ENCODE measurements at places on chromosomes 11 and 22. TPM values are rescaled to one million over a fixed set of nuclear protein-coding genes. Genes with fewer than 3 reads are reported as not detected.

DNA sequence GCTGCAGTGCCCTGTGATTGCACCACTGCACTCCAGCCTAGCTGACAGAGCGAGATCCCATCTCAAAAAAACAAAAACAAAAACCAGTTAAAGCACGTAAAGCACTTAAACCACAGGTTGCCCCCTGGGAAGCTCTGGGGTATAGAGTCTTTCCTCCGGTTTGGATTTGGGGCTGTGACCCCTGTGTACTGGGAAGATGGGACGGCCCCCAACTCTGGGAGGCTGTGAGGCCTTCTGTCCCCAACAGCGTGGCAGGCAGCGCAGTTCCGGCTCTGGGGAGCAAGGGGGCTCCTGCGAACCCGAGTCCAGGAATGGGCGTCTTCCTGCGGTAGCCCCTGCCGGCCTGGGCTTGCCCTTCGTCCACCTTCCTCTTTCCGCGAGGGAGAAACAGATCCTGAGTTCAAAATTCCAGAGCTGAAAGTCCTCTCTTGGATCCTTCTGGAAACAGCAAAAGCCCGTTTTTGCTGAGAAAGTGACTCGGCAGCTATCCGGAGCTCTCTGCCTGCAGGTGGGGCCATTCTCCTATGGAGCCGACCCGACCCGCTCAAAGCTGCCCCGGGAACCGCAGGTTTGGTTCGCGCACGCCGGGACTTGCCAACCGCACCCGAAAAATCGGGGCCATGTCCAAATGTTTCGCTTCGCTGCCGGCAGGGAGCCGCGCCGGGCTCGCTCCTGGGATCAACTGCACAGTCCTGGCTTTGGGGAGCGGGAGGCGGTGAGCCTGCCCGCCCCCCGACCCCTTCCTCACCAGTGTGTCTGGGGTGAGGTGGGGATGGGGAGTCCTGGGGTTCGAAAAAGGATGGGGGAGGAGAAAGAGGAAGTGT is 36.3 kb upstream of the POLA2 start:
- peak; percentile 85 for ATAC-seq

- peak; percentile 69 for ATAC-seq
These were observed 32.2 kb downstream of the SLC6A5 start for GRCh38 chr11:20631519-20632168.

DNA sequence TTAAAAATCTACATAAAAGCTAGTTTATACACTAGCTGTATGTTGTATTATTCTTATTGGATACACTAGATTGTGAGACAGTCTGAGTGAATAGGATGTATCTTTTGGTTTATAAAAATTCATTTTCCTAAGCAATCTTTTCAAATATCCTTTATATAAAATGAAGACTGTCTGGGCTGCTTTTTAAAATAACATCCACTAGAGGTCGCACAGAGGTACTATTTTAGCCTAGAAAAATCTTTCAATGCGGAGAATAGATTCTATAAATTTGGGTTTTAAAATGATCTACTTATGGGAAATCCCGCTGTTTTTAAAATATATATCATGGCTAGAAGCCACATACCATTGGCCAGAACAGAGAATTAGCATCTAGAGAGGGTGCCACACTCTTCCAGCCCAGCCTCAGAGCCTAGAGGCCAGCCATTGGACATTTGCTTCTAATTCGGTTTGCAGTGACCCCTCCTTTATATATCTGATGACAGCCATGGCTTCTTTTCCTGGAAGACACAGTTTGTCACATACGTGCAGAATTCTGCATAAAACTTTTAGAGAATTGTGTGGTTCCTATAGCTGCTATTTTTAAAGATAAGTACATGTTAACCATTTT is 7.3 kb downstream of the C11orf97 start:
- no peak for ATAC-seq

DNA sequence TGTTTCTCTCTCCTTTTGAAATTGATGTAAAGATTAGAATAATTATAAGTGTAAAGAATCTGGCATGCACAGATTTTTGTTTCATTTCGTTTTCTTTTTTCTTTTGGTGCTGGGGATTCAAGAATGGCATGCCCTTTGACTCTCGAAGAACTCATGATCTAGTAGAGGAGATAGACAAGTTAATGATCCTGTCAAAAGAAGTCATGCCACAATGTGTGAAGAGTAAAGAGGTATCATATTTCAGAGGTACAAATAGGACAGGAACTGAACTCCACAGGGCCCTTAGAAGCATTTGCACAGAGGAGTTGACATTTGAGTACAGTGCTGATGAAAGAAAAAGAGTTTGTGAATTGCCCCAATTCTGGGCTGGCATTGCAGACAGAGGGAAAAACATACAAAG is 708.0 kb upstream of the ARHGAP42 start:
- ATAC-seq = no peak

- ATAC-seq = no peak
These were observed 3.3 kb downstream of the PARVG start for GRCh38 chr22:44184006-44184405.

DNA sequence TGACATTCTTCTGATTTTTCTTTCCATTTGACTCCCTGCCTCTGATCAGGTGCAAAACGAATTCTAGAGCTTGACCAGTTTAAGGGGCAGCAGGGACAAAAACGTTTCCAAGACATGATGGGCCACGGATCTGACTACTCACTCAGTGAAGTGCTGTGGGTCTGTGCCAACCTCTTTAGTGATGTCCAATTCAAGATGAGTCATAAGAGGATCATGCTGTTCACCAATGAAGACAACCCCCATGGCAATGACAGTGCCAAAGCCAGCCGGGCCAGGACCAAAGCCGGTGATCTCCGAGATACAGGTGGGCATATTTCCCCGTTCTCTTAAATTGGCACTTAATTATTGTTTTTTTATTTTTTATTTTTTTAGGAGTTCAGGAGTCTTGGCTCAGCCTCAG is 15.4 kb downstream of the XRCC6 start:
- peak; percentile 73 for ATAC-seq

DNA sequence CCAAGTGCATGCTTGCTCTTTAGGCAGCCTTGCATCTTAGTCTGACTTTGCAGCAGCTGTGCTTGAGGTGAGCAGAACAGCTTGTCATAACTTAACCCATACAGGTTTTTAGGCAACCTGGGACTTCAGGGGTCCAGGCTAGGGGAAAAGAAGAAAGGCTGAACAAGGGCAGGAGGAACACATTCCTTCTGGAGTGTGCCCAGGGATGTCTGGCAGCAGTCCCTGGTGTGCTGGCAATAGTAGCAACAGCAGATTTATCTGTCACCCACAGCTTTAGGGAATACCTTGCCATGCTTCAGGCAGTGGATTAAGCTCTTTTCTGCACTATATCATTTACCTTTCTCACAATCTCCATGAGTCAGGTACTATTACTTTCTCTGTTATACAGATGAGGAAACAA is 513.0 kb downstream of the RAB38 start:
- no peak for ATAC-seq

DNA sequence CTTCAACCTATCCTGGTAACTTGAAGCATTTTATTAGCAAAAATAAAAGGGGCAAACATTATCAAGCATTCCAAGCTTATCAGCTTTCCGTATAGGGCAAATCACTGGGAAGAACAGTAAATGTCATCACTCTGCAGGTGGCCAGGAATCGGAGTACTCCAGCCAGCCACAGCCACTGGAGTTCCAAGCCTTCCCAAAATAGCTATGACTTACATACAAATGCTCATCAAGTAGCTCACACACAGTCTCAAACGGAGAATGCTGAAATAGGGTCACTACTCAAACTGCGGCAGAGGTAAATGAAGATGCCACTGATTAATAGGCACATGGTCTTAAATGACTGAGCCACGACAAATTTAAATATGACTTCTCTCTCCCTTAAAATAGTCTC is 2.1 kb downstream of the USP28 start:
- ATAC-seq = no peak

GRCh38 chr11:3200388-3201111 is 18.1 kb downstream of the MRGPRG start:
- no peak for ATAC-seq

DNA sequence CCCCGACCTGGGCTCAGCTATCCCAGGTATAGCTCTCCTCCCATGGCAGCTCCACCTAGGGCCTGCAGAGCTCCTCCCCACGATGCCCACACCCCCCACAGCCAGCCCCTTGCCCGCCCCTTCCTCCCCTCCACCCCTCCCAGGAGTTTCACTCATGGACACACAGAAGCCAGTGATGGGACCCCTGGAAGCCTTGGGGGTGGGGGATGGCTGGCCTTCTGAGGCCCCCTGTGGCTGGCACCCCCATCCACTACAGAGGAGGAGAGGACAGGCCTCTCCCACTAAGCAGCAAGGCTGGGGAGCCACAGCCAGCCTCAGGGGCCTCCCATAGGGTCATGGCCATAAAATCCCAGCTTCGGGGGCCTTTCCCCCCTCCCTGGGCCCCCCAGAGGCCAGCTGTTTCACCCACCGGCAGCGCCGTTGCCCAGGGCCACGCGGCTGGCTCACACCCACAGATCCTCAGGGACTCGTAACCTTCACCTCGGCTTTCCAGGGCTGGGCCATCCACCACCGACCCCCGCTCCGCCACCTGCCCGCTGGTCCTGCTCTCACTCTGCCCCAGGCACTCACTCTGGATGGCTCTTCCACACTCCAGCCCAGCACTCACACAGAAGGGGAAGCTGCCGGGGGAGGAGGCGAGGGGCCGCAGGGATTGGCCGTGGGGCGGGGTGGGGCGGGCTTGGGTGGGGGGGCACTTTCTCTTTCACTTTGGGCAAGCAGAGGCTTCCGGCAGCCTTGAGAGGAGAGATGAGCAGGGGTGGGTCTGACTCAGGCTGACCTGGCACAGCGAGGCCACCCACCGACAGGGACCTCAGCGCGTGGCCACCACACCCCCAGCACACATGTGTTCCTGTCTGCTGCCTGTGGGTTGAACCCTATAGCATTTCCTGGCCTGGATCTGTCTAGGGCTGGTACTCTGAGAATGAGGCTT is 2.2 kb downstream of the SLC25A22 start:
- ATAC-seq = peak; percentile 21

- ATAC-seq = no peak
These were observed 124.5 kb upstream of the SORL1-AS1 start for GRCh38 chr11:121577106-121577848.

DNA sequence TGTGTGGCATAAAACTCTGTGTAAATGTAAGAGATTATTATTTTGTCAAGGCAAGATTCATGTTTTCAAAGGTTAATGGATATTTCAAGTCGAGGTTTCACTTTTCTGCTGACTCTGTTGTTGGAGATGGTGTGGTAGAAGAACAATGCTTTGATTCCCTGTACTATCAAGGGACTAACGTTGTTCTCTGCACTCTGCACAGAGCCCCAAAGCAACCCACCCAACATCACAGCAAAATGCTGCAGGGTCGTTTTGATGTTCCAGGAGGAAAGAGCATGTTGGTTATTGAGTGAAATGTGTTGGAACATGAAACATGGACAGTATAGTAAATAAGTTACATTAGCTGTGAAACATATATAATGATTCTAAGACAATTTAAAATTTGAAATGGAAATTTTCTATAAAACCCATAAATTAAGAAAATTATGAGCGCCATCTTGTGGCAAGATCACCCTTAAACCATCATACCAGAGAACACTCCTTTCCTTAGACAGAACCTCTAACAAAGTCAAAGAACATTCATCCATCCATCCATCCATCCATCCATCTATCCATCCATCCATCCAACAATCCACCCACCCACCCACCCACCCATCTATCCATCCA is 164.4 kb upstream of the ZBED5 start:
- no peak for ATAC-seq

- no peak for ATAC-seq
These were observed 9.0 kb upstream of the TMEM121B start for GRCh38 chr22:17130199-17130598.

GRCh38 chr11:132455044-132455443 is 1077.3 kb downstream of the OPCML start:
- no peak for ATAC-seq

DNA sequence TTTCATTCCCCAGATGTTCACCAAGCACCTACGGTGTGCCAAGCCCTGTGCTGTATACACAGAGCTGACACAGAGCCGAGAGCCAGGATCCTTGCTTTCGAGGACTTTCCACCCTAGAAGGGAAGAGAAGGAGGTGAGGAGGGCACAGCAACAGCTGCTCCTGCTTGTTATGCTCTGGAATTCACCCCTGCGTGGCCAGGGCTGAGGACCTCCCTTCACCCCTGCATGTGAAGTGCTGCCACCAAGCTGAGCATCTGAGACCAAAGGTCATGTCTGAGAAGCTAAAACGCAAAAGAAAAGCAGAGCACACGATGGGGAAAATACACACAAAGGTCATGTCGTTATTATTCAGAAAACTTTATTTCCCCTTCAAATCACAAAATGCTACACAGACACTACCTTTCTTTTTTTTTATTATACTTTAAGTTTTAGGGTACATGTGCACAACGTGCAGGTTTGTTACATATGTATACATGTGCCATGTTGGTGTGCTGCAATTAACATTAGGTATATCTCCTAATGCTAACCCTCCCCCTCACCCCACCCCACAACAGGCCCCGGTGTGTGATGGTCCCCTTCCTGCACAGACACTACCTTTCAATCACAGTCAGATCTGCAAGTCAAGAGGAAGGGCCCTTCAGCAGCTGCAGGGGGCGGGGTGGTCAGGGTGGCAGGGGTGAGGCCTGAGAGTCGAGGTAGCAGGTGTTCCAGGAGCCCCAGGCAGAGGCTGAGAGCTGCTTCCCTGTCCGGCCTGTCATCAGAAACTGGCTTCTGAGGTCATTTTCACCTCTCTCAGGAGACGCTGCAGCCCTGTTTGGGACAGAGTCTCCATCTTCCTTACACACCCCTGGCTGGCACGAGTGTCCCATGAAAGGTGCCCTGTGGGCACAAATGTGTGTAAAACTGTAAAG is 40.1 kb upstream of the PRR5 start:
- no peak for ATAC-seq

- ATAC-seq = no peak
These were observed 67.9 kb downstream of the PIWIL4 start for GRCh38 chr11:94635072-94635471.

DNA sequence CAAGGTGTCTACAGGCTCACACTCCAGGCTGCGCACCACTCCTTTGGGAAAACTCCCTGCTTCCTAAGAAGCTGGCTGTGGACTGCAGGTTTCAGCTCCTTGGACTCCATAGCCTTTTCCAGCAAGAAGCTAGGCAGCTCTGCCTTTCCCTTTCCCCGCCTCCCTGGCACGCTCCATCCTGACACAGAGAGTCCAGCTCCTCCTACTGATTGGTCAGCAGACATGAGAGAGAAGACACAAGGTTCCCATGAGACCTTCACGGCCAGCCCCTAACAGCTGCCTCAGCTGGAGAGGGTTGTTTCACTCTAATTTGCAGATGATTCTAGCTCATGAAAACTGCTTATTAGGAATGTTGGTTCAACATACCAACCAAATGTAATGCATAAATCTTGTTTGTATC is 27.6 kb downstream of the TENM4 start:
- ATAC-seq = peak; percentile 23

The NEFH gene
- not detected for total RNA-seq

The CUL5 gene
- total RNA-seq = 23.4 TPM

The TSSK2 gene
- not detected for total RNA-seq

The PATE2 gene
- not detected for total RNA-seq

The INS gene
- not detected for total RNA-seq

The ANO1 gene
- 7.9 TPM for total RNA-seq
